ENCODE measurements at places on chromosomes 16 and 17. TPM values are rescaled to one million over a fixed set of nuclear protein-coding genes. Genes with fewer than 3 reads are reported as not detected.

- DNase-seq = no peak
Observed at GRCh38 chr17:45336390-45337182, 19.8 kb upstream of the MAP3K14 start.

PABPN1L gene
- not detected for total RNA-seq

- peak; percentile 84 for DNase-seq
Observed at GRCh38 chr17:40026816-40027613, 11.8 kb downstream of the CSF3 start.

DNA sequence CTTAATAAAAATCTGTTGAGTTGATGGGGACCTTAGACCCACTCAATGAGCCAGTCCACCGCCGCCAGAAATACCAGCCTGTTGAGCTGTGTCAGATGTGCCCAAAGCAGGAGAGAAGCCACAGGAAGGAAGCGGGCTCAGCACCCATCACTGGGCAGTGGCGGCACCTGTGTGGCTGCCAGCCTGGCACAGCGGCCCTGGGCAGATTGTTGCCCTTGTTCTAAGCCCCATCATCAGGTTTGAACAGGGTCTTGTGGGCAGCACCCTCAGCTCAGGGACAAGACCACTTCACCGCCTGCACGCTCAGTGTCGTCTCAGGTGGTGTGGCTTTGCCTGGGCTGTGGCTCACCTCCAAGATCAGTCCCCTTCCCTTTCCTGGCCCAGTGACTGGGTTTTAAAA lies 9.3 kb downstream of the ENDOV start:
- DNase-seq = no peak

TNFSF13 gene
- total RNA-seq = 4.0 TPM

DNA sequence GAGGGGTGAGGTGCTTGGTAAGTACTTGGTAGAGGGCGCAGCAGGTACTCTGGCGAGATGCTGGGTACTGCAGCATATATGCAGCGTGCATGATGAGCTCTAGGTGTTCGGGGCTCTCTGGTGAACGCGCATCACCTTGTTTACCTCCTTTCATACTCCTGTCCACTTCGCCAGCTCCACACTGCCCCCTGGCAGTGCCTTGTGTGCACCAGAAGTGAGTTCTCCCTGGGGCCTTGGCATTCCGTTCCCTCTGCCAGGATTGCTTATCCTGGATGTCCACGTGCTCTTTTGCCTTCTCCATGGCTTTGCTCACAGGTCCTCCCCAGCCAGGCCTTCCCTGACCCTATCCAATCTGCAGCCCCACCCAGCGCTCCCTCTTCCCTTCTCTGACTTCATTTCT lies 154.2 kb downstream of the MRM1 start:
- DNase-seq = peak; percentile 50

GRCh38 chr17:78498848-78499247 lies 78.3 kb downstream of the DNAH17 start:
- DNase-seq = no peak

C1QL1 gene
- 0.67 TPM for total RNA-seq

GLP2R gene
- total RNA-seq = not detected

FGF11 gene
- total RNA-seq = 9.4 TPM
